ENCODE measurements at places on chromosomes 2 and 18.

DNA sequence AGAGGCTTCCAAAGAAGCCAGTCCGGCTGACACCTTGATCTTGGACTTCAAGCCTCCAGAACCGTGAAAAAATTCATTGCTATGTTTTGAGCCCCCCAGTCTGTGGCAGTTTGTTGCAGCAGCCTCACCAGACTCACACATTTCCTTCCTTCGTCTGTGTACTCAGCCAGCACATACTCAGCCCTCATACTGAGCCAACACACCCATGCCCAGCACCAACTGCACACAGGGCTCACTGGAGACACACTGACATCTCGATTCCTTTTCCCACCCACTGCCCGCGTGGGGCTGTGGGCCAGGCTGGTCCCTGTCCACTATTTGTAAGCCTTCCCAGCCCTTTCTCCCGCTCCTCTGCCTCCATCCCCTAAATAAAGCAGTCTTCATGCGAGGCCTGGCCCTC, 24.1 kb upstream of the NMUR1 start:
- peak; percentile 21 for DNase-seq

DNA sequence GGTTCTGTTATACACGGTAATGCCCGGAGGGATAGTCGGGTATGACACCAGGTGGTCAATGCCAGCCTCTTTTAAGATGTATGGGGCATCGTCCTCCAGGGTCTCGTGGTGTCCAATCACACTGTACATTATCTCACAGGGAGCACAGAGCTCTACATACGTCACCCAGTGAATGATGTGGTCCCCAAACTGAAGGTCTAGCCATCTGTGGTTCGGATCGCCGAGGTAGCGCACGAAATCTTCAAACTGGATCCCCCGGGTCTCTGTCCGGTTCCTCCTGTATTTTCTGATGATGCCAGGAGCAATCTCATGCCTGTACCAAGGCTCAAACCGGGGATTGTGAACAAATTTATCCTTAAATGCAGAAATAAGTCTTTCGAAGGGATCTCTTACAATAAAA, 24.1 kb downstream of the CHST10 start:
- no peak for DNase-seq

- DNase-seq = no peak
Observed at GRCh38 chr2:128799730-128800129, 481.1 kb upstream of the HS6ST1 start.

DNA sequence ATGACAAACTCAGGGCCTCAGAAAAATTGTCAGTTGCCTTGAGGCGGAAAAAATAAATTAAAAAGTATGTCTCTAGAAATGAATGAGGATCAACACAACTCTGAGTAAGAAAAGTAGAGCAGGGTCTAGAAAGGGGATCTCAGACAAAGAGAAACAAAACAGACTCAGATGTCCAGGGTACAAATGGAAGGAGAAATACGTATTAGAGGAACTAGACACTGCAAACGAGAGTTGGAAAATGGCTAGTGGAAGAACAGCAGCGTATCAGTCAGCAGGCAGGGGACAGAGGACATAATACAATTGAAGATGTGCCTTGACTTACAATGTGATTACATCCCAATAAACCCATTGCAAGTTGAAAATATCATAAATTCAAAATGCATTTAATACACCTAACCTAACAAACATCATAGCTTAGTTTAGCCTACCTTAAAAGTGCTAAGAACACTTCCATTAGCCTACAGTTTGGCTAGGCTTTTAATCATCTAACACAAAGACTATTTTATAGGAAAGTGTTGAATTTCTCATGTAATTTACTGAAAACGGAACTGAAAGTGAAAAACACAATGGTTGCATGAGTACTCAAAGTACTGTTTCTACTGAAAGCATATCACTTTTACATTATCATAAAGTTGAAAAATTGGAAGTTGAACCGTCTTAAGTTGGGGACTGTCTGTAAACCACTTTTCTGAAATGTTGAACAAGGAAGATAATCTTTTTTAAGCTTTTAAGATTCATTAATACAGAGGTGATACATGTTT, 182.8 kb downstream of the NBAS start:
- DNase-seq = no peak

DNA sequence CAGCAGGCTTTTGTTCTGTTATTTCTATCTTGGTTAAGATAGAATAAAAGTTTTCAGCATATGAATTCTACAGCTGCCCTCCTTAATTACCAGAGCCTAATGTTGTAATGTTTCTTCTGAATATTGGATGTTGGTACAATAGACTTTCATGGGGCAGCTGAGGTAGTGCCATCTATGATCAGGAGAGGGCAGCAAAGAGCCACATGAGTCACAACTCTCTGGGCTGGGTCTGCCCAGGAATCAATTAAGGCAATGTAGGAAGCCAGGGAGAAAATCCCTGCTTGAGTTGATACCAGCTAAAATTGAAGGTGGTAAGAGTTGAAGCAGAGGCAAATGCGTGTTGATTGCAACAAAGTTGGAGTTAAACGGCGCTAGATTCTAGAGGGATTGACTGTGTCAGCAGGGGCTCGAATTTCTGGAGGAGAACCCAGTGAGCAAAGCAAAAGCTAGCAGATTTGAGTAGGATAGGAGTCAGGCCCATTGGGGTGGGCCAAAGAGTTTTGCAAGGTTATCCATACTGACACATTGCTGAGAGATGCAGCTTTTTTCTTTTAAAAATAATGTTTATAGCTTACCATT, 10.6 kb upstream of the MC5R start:
- peak; percentile 64 for DNase-seq

GRCh38 chr2:160241251-160242137, 41.4 kb upstream of the ITGB6 start:
- no peak for DNase-seq

GRCh38 chr18:28559511-28559910, 382.6 kb upstream of the CDH2 start:
- no peak for DNase-seq

- no peak for DNase-seq
Observed at GRCh38 chr2:217707131-217707611, 295.6 kb downstream of the TNS1 start.

DNA sequence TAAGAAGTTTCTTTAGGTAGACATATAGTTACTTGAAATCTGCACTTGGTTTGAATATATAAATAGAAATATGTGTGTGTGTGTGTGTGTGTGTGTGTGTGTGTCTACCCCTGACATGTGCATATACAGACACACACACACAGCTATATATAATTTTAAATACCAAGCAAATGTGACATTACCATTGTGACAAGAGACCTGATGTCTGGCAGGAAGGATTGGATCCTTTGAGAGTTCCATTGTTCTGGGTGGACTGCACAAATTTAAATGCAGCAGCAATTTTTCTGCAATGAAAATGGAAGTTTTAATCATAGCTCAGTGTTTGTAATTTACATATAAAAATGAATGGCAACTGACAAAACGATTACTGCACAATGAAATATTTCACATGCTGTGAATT, 87.8 kb upstream of the CCDC195 start:
- DNase-seq = no peak

- DNase-seq = no peak
Observed at GRCh38 chr2:215705771-215706361, 270.0 kb upstream of the FN1 start.

GRCh38 chr2:195813421-195813820, 156.4 kb downstream of the SLC39A10 start:
- no peak for DNase-seq

DNA sequence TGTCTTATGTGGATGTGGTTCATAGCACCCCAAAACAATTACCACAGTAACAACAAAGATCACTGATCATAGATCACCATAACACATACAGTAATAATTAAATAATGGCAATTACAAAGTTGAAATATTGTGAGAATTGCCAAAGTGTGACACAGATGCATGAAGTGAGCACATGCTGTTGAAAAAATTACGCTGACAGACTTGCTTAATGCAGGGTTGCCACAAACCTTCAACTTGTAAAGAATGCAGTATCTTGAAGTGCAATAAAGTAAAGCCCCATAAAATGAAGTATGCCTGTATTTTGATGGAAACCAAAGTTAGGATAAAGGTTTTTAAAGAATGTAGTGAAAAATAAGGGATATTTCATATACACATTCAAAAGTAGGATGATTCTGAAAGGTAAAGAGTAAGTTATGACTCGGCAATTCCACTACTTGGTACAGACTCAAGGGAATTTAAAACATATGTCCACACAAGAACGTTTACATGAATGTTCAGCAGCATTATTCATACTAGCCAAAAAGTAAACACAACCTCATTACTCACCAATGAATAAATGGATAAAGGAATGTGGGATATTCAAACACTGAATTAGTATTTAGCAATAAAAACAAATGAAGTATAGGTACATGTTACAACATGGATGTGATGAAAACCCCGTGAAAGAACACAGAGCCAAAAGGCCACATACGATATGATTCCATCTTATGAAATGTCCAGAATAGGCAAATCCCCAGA, 61.6 kb downstream of the SCN9A start:
- DNase-seq = no peak

DNA sequence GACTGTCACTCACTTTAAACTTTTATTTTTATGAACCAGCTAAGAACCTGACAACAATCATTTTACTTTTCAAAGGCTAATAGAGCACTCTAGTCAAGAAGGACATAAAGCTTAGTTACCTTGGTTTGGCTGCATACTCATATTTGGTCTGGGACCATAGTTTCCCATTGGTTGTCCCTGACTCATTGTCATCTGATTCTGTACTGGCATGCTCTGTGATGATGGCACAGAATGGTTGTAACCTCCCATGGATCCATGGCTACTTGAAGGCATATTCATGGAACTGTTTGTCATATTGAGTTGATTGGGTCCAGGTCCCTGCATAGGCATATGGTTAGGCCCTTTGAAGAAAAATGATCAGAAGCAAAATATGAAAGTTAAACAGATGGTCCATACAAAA, 37.9 kb downstream of the SS18 start:
- no peak for DNase-seq

DNA sequence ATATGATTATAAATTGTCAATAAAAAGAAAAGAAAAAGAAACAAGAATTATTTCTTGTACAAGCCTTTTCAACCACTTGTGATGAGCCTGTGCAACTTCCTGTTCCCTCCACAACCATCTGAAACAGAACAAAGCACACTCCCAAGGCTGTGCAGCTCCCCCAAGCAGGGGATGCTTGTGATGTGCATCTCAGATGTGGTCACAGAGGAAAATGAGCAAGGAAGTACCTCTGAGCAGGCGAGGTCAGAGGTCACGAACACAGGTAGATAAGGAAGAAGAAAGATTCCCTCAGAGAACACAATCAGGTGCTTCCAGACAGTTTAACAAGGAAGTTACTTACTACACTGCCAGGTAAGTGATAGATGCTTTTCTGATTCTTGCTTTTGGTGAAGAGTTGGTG, 274.8 kb upstream of the SLC39A10 start:
- peak; percentile 21 for DNase-seq
